ENCODE measurements at places on chromosomes 4 and X.
A peak's percentile ranks its signal among the peaks of the same experiment; 100 is the strongest.

- no peaks in the 10 kb centered on the region for H3K4me1 ChIP-seq
- H3K27me3 ChIP-seq = no peaks in the 10 kb centered on the region
- no peaks in the 10 kb centered on the region for H3K36me3 ChIP-seq
These were observed 547 bp upstream of the CLGN start for GRCh38 chr4:140427919-140428471.

DNA sequence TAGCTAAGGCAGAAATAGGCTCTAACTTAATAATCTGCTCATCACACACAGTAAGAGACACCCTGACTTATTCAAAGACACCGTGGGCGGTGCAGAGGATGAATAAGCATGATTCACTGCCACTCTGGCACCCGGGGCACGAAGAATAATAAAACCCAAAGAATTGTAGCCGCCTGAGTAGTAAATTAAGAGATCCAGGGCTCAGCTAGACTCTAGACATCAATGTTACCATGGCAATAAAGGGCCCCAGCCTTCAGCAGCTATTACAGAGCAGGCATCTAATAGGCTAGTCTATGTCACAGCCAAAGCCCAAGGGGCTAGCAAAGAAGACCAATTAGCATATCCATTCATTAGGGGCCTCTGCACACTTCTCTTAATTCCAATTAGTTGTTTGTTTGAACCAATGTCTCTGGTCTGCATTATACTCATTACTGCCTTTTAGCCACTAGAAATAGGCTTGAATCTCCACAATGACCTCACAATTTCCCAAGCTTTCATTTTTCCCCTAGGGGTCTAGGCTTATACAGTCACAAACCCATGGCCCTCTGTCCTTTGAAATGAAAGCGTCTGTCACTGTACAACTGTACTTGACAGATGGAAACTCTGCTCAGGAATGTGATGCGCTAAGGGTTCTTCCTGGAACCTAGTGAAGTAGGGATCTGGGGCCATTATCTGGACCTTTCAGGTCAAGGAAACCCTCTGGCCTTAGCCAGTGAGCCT, 3.0 kb upstream of the ATP1B4 start:
- peaks cover 8% of the 10 kb centered on the region for H3K4me1 ChIP-seq
- no peak for DNase-seq
- H3K27me3 ChIP-seq = no peaks in the 10 kb centered on the region
- H3K36me3 ChIP-seq = no peaks in the 10 kb centered on the region

GRCh38 chr4:23388255-23388654, 501.6 kb downstream of the PPARGC1A start:
- peak overlapping the region; percentile 88 for H3K27ac ChIP-seq
- H3K27me3 ChIP-seq = no peaks in the 10 kb centered on the region
- H3K4me1 ChIP-seq = peaks cover 64% of the 10 kb centered on the region
- H3K4me3 ChIP-seq = peak overlapping the region; percentile 39
- no peaks in the 10 kb centered on the region for H3K36me3 ChIP-seq

DNA sequence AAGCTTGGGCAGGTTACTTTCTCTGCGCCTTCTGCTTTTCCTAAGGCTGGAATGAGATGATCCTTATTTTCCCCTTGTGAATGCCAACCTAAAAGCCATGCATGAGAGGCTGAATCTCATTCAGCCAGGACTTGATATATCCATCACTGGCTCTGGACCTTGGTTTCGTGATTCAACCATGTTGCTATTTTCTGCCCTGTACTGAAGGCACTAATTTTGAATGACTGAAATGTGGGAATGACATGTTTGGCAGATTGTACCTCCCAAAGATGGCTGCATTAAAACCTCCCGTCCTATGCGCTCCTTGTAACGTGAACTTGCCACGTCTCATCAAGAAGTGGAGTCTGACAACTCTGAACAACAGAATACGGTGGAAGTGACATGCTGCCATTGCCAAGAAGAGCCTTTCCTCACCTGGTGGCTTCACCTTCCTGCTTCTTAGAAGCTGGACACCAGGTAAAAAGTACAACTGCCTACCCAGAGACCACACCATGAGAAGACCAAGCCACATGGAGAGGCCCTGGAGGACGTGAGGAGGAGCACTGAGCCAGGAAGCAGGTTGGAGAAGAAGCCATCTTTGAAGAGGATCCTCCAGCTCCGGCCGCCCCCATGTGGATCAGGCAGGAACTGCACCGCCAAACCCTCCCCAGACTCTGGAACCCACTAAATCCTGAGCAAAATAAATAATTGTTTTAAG, 174.5 kb downstream of the NSUN7 start:
- H3K27me3 ChIP-seq = no peaks in the 10 kb centered on the region
- no peak overlapping the region for H3K27ac ChIP-seq
- peak; percentile 63 for DNase-seq
- no peaks in the 10 kb centered on the region for H3K36me3 ChIP-seq
- no peak overlapping the region for H3K4me3 ChIP-seq

- no peak overlapping the region for H3K4me3 ChIP-seq
- no peak overlapping the region for H3K27ac ChIP-seq
- no peaks in the 10 kb centered on the region for H3K36me3 ChIP-seq
These were observed 6.4 kb upstream of the IL13RA2 start for GRCh38 chrX:115023811-115024210.

DNA sequence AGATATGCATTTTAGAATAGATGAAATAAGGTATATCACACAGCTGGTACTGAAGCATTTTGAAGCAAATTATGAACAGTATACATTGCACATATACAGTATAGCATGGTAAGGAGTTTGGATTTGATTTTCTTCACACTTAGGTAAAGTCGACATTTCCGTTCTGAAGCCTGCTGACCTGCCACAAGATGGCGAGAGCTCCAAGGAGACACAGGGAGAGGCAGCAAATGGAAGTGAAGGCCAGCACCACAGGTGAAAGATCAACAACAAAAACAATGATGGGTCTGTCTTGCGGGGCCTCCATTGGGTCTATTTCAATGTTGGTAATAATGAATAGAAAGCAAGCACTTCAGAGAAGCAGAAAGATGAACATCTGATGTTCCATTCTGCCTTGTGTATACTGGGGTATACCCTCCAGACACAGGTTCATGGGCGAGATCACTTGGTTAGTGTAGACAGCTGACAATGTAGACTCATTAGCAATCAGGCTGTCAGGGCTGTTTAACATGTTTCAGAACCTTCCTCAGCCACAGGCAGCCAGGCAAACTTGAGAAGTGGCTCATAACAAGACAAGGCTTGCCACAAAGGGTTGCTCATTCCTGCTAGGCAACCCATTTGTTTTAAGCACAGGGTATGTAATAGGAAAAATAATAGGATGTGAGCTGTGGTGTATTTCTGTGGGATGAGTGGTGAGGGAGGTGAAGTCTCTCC, 21.4 kb upstream of the NOX1 start:
- no peaks in the 10 kb centered on the region for H3K36me3 ChIP-seq
- no peak overlapping the region for H3K27ac ChIP-seq
- no peaks in the 10 kb centered on the region for H3K27me3 ChIP-seq
- no peak overlapping the region for H3K4me3 ChIP-seq
- DNase-seq = no peak
- no peaks in the 10 kb centered on the region for H3K4me1 ChIP-seq

DNA sequence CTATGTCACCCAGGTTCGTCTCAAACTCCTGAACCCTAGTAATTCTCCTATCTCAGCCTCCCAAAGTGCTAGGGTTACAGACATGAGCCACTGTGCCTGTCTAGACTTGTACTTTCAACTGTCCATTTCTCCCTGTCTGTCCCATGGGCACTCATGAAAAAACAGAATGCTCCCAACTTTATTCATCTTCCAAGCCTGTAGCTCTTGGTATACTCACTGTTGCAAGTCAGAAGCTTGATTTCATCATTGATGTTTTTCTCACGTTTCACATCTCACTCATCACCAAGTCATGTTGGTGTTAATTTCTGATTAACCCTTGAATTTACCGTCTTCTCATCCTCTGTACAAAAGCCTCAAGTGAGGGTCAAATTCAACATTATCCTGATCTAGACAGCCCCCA, 7.3 kb upstream of the SRP72 start:
- peaks cover 11% of the 10 kb centered on the region for H3K4me1 ChIP-seq
- no peak overlapping the region for H3K4me3 ChIP-seq
- no peak for DNase-seq

- no peaks in the 10 kb centered on the region for H3K27me3 ChIP-seq
- no peak for DNase-seq
- H3K27ac ChIP-seq = no peak overlapping the region
- no peaks in the 10 kb centered on the region for H3K36me3 ChIP-seq
These were observed 90.2 kb upstream of the UNC5C start for GRCh38 chr4:95638920-95639501.

GRCh38 chr4:30726090-30726675, 6.0 kb downstream of the PCDH7 start:
- H3K27ac ChIP-seq = no peak overlapping the region
- H3K36me3 ChIP-seq = no peaks in the 10 kb centered on the region
- no peak for DNase-seq
- H3K27me3 ChIP-seq = peaks cover 31% of the 10 kb centered on the region
- no peak overlapping the region for H3K4me3 ChIP-seq

GRCh38 chr4:34572026-34572425, 1672.3 kb downstream of the ARAP2 start:
- H3K27me3 ChIP-seq = no peaks in the 10 kb centered on the region
- no peak overlapping the region for H3K27ac ChIP-seq
- H3K36me3 ChIP-seq = no peaks in the 10 kb centered on the region
- H3K4me3 ChIP-seq = no peak overlapping the region

DNA sequence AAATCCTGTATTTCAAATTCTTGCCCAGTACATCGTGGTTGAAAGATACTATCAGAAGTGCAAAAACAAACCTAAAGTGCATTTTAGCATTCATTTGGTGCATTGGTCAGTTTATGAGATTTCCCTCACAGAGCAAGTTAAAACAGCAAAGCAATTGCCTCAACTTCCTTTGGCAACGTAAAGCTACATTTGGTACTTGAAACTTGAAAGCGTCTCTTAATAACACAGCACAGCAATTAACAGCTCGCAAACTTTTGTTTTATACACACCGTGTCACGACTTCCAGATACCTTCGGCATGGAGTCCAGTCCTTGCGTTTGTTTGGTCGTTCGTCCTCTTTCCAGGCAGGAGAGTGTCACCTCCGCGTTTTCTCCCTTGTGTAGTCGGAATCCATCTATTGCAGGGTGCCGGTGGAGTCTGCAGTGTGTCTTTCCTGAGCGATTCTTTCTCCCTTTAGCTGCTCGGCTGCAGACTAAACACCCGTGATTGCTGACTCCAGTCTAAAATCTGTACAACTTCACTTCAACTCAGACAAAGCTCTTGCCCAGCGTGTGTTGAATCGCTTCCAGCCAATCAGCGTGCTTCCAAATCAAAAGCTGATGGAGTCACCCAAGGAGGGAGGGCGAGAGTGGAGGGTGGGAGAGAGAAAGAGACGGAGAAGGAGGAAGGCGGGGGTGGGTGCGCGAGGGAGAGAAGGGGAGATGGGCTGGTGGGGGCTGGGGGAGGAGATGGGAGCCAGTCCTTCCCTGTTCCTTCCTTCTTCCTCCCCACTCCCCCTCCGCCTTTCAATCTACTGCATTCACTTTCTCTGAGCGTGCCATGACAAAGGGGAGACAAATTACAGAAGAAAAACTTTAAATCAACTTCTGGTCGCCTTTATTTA, at the start of gene PCDH18:
Gene PCDH18, minus strand, starts transcription at position 509 of the 883 bp plus-strand sequence. Its CDS starts 406 bp downstream, at position 103.
- peaks cover 4% of the 10 kb centered on the region for H3K27me3 ChIP-seq
- peaks cover 4% of the 10 kb centered on the region for H3K4me1 ChIP-seq
- no peaks in the 10 kb centered on the region for H3K36me3 ChIP-seq
- peak; percentile 84 for DNase-seq
- H3K27ac ChIP-seq = peak within 1 kb of the TSS; percentile 57

DNA sequence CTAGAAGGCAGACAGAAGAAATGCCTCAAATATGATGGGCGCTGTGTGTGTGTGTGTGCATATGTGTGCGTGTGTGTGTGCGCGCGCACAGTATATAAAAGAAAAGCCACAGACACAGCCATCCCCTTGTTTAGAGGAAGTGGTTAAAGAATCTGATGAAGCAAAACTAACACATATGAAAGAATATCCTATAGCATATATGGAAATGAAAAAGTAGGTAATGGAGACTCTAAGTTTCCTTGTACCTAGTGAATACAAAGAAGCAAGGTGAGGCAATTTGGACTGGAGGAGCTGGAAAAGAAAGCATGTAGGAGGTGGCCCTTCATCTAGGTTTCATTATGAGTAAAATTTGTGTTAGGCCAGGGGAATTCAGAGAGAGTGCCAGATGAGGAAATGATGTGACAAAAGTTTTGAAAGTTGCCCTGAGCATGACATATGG, 58.6 kb upstream of the MCF2 start:
- no peak overlapping the region for H3K27ac ChIP-seq
- no peak for DNase-seq
- no peaks in the 10 kb centered on the region for H3K4me1 ChIP-seq
- no peaks in the 10 kb centered on the region for H3K27me3 ChIP-seq
- H3K36me3 ChIP-seq = no peaks in the 10 kb centered on the region

- no peak overlapping the region for H3K27ac ChIP-seq
- peaks cover 26% of the 10 kb centered on the region for H3K4me1 ChIP-seq
- no peak overlapping the region for H3K4me3 ChIP-seq
- H3K36me3 ChIP-seq = no peaks in the 10 kb centered on the region
These were observed 20.0 kb upstream of the SH3TC1 start for GRCh38 chr4:8179074-8179473.

DNA sequence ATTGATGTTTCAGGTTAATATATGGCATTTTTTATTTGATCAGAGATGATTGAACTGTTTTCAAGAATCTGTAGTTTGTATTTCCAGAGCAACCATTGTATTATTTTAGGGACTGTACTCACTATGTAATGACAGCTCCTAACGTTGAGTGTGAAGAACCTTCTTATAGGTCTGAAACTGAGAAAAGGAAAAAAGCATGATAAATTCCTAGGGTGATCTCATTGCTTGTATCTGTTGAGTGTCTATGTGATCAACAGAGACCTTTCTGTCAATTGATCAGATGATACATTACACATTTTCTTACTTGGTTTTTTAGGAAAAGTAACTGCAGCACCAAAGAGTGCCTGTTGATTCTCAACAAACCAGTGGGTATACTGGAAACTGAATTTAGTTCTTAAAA, 40.2 kb downstream of the SEC24B start:
- H3K4me3 ChIP-seq = no peak overlapping the region
- no peaks in the 10 kb centered on the region for H3K27me3 ChIP-seq
- no peak overlapping the region for H3K27ac ChIP-seq
- H3K36me3 ChIP-seq = peaks cover 20% of the 10 kb centered on the region

GRCh38 chr4:153486281-153487151, 20.4 kb downstream of the TMEM131L start:
- H3K27ac ChIP-seq = peak overlapping the region; percentile 87
- no peaks in the 10 kb centered on the region for H3K36me3 ChIP-seq
- no peak overlapping the region for H3K4me3 ChIP-seq
- DNase-seq = no peak
- peaks cover 87% of the 10 kb centered on the region for H3K4me1 ChIP-seq

GRCh38 chr4:3768842-3769641, 2.9 kb downstream of the ADRA2C start:
- H3K27ac ChIP-seq = no peak overlapping the region
- DNase-seq = peak; percentile 33
- no peak overlapping the region for H3K4me3 ChIP-seq

- peaks cover 21% of the 10 kb centered on the region for H3K4me1 ChIP-seq
- H3K36me3 ChIP-seq = no peaks in the 10 kb centered on the region
- H3K4me3 ChIP-seq = peak overlapping the region; percentile 52
- no peak overlapping the region for H3K27ac ChIP-seq
- DNase-seq = no peak
- H3K27me3 ChIP-seq = no peaks in the 10 kb centered on the region
These were observed 4.3 kb downstream of the ZXDB start for GRCh38 chrX:57596109-57596508.

Measured in psoas muscle (tissue), 8 donors.